MG63 (cell line): ENCODE measurements at places on chromosomes 16 and 17. TPM values are rescaled to one million over a fixed set of nuclear protein-coding genes. Genes with fewer than 3 reads are reported as not detected.

- DNase-seq = no peak
Observed at GRCh38 chr16:1003391-1004347, 22.1 kb downstream of the SOX8 start.

DNA sequence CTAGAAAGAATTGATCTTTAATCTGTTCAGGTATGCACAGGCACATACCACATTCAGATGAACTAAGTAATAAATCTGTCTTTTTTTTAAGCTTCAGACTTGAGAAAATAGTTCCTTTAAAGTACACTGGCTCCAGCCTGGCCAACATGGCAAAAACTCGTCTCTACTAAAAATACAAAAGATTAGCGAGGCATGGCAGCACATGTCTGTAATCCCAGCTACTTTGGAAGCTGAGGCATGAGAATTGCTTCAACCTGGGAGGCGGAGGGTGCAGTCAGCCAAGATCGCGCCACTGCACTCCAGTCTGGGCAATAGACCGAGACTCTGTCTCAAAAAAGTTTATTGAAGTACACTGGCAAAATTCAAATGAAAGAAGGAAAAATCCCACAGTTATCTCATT, 111.0 kb upstream of the NETO2 start:
- DNase-seq = no peak

- no peak for DNase-seq
Observed at GRCh38 chr16:7964744-7965143, 625.6 kb downstream of the TMEM114 start.

GRCh38 chr17:40694584-40694983, 9.0 kb downstream of the KRT24 start:
- DNase-seq = no peak

The KRTAP2-2 gene
- total RNA-seq = not detected in 2 replicates

The ZSCAN10 gene
- total RNA-seq = not detected in 2 replicates

GRCh38 chr16:10561425-10561824, 19.0 kb downstream of the EMP2 start:
- no peak for DNase-seq
